ENCODE measurements at places on chromosomes 7 and 10.

- no peak for DNase-seq
- H3K4me3 ChIP-seq = no peak overlapping the region
- peaks cover 7% of the 10 kb centered on the region for H3K4me1 ChIP-seq
- no peaks in the 10 kb centered on the region for H3K27me3 ChIP-seq
These were observed 9.3 kb upstream of the UNCX start for GRCh38 chr7:1223196-1223981.

DNA sequence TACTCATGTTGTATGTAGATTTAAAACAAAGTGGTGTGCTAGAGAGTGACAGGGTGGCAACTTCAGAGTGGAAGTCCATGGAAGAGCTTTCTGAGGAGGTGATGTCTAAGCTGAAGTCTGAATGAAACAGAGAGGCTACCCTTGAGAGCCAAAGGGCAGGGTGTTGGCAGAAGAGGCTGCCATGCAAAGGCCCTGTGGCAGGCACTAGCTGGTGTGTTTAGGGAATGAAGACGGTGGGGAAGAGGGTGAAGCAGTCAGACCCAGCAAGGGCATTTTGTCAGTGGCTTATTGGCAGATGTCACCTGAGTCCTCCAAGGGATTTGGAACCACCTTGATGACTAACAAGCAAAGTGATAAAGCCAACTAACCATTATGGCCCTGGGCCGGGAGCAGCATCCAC, 3.7 kb upstream of the CAMK2B start:
- DNase-seq = no peak
- no peaks in the 10 kb centered on the region for H3K27me3 ChIP-seq
- peaks cover 25% of the 10 kb centered on the region for H3K4me1 ChIP-seq
- no peak overlapping the region for H3K4me3 ChIP-seq
- no peak overlapping the region for H3K27ac ChIP-seq
- no peaks in the 10 kb centered on the region for H3K36me3 ChIP-seq

DNA sequence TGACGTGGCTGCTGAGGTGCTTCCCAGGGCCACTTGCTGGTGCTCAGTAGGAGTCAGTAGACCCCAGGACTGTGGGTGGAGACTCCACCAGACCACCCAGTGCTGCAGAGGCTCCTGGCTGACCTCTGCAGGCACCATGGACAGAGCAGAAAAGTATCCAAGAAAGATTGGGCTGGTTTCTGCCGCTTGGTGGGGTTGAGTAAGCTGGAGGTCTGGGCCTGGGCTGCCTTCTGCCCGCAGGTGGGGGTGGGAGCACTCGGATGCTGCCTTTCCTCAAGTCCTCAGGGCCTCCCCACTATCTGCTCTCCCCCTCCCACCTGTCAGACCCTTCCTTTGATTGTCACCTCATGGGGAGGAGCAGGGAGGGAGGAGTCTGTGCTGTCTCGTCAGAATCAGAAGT, 91.6 kb downstream of the WDR37 start:
- H3K4me3 ChIP-seq = no peak overlapping the region
- DNase-seq = no peak
- no peaks in the 10 kb centered on the region for H3K27me3 ChIP-seq
- no peak overlapping the region for H3K27ac ChIP-seq

DNA sequence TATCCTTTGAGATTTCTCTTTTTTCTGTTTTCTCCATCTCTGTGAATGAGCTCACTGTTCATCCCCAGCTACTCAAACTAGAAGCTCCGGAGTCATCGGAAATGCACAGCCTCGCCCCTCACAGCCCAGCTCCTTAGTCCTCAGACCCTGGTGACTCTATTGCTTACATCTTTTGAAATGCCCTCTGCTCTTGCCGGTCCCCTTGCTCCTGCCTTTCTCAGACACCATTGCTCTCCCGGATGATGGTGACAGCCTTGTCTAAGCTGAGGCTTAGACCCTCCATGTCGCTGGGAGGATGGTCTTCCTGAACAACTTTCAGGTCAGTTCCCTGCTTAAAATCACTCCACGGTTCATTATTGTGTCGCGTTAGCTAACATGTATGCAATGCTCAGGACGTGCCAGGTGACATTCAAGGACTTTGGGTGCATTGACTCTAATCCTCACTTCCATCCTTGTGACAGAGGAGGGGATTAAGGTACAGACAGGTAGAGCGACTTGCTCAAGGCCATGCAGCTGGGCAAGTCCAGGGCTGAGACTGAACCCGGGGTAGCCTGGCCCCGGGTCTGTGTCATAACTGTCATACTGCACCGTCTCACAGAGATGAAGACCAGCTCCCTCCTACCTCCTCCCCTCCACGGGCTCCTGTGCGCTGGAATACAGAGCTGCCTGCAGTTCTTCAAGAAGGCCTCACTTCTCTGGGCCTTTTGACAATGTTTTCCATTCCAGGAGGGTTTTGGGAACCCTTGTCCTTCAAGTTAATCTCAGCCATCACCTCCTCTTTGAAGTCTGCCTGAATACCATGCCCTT, 4.3 kb upstream of the UCMA start:
- no peak overlapping the region for H3K4me3 ChIP-seq
- H3K27ac ChIP-seq = no peak overlapping the region
- DNase-seq = no peak
- H3K27me3 ChIP-seq = no peaks in the 10 kb centered on the region

- H3K27me3 ChIP-seq = no peaks in the 10 kb centered on the region
- no peak for DNase-seq
- no peak overlapping the region for H3K27ac ChIP-seq
- H3K36me3 ChIP-seq = no peaks in the 10 kb centered on the region
These were observed 484.6 kb downstream of the RPS24 start for GRCh38 chr10:78518224-78518623.

DNA sequence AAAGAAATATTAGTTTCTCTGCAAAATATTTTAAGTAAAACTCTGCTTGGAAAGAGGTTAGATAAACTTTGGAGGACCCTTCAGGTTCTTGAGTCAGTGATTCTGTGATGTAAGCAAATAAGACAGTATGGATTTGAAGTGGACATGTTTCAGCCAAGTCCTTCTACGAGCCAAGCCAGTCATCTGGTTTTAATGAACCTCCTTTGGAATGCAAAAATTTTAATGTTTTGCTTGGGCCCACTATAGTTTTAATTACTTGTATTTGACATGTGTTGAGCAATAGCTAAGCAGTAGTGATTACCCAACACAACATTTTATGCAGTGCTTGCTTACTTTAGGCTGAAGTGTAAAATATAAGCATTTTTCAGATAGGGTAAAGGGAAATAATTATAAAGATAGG, 296.3 kb upstream of the SEMA3D start:
- no peak overlapping the region for H3K4me3 ChIP-seq
- no peaks in the 10 kb centered on the region for H3K4me1 ChIP-seq
- no peak for DNase-seq
- no peaks in the 10 kb centered on the region for H3K27me3 ChIP-seq
- H3K27ac ChIP-seq = no peak overlapping the region

- no peak overlapping the region for H3K27ac ChIP-seq
- H3K27me3 ChIP-seq = no peaks in the 10 kb centered on the region
- no peaks in the 10 kb centered on the region for H3K4me1 ChIP-seq
- DNase-seq = no peak
- no peak overlapping the region for H3K4me3 ChIP-seq
These were observed 25.1 kb upstream of the DNAJB12 start for GRCh38 chr10:72379776-72380175.

GRCh38 chr7:150514748-150515222, at the start of gene GIMAP7:
GIMAP7 (plus strand) TSS chr7:150514872; CDS start chr7:150519975, 5,103 bp downstream.
- H3K27me3 ChIP-seq = no peaks in the 10 kb centered on the region
- H3K27ac ChIP-seq = peak within 1 kb of the TSS; percentile 61
- DNase-seq = no peak

DNA sequence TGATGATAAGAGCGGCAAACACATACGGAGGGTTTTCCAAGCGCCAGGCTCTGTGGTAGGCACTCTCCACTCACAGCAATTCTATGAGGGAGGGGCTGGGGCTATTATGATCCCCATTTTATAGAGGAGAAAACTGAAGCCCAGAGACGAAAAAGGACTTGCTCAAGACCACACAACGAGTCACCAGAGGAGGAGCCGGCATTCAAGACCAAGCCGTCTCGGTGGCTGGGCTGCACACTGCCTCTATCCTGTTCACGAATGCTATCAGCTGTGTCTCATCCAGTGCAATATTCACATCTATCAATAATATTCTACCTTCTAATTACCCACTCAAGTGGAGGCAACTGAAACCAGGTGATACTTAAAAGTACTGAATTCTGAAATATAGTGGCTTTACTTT, 67.8 kb upstream of the NMT2 start:
- DNase-seq = no peak
- no peaks in the 10 kb centered on the region for H3K27me3 ChIP-seq
- no peak overlapping the region for H3K4me3 ChIP-seq
- no peaks in the 10 kb centered on the region for H3K36me3 ChIP-seq
- no peaks in the 10 kb centered on the region for H3K4me1 ChIP-seq

DNA sequence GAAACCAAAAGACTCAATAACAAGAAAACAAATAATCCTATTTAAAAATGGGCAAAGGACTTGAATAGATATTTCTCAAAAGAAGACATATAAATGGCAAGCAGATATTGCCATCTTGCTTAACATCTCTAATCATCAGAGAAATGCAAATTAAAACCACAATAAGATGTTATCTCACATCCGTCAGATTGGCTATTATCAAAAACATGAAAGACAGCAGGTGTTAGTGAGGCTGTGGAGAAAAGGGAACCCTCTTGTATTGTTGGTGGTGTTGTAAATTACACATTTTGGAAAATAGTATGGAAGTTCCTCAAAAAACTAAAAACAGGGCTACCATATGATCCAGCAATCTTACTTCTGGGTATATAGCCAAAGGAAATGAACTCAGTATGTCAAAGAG, 25.7 kb downstream of the OPALIN start:
- H3K4me3 ChIP-seq = no peak overlapping the region
- H3K36me3 ChIP-seq = no peaks in the 10 kb centered on the region
- H3K27ac ChIP-seq = no peak overlapping the region

DNA sequence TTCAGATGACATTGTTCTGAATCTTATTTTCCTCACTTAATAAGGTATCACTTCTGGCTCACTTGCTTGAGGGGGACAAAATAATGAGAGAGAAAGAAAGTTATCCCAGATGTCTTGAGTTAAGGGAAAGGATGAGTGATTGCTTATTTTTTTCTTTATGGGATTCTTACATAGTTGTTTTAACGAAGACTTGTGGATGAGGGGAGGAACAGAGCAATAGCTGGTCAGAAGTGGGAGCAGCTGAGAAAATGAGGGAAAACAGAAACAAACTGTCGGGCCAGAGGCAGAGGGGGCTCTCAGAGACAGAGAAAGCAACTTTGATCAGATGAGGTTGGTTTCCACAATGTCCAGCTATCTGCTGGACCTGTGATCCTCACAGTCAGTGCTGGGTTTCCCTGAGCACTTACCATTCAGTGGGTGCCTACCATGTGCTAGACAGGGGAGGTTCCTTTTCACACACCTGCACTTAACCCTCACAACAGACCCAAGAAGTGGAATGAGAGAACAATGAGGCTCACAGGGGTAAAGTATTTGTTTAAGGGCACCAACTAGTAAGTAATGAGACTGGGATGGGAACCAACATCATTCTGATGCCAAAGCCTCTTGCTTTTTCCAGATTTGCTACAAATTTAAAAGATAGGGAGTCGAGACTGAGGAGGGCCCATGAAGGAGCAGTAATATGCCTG, 64.2 kb downstream of the BICC1 start:
- H3K4me1 ChIP-seq = peaks cover 64% of the 10 kb centered on the region
- DNase-seq = no peak
- H3K27me3 ChIP-seq = no peaks in the 10 kb centered on the region
- no peak overlapping the region for H3K27ac ChIP-seq
- no peak overlapping the region for H3K4me3 ChIP-seq

DNA sequence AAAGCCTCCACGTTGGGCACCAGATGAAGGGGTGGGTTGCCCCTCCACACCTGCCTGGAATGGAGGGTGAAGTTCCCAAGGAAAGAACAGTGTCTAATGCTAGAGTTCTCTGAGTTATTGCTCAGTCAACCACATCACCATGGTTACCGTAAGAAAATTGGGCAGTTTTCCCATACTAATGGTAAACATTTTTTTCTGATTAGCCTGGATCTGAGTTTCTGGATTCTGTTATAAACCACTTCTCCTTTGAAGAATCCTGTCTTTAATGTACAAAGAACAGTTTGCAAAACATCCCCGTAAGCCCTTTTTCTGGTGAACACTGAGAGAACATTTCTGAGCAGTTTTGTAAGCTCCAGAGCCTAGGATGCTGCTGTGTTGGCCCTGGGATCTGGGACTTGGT, 45.5 kb downstream of the ABCC2 start:
- DNase-seq = no peak
- H3K4me1 ChIP-seq = no peaks in the 10 kb centered on the region
- H3K4me3 ChIP-seq = no peak overlapping the region

DNA sequence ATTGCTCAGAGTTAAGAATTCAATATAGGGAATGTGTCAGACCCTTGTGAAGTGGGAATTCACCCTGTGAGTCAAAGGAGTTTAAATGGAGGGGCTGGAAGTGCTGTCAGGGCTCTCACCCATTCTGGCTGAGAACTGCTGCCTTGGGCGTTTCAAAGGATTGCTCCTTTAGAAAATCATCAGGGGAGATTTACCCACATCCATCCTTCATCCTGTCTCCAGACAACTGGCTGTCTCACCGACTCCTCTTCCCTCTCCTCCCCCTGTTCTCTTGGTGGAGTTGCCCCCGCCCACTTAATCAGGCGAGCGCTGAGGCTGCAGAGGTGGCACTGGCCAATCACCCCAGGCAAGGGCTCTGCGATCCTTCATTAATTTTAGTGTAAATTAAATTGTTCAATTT, 554.8 kb downstream of the CALN1 start:
- no peaks in the 10 kb centered on the region for H3K4me1 ChIP-seq
- no peaks in the 10 kb centered on the region for H3K27me3 ChIP-seq
- no peaks in the 10 kb centered on the region for H3K36me3 ChIP-seq
- no peak overlapping the region for H3K4me3 ChIP-seq
- no peak for DNase-seq

DNA sequence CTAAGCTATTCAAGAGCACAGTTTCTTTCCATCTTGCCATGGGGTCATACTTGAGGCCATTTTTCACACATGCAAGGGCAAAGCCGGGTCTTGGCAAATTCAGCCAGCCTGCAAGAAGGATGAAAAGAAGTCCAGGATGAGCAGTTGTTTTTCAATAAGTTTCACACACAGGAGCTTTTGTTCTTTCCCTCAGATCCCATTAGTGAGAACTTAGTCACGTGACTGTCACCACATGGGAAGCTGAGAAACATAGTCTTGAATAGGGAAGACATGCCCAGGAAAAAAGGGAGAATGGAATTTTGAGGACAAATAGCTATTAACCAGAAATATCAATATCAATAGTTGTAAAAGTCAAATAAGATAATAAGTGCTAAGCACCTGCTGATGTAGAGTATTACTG, 137.7 kb downstream of the AHR start:
- no peaks in the 10 kb centered on the region for H3K4me1 ChIP-seq
- H3K4me3 ChIP-seq = no peak overlapping the region
- no peaks in the 10 kb centered on the region for H3K36me3 ChIP-seq
- H3K27ac ChIP-seq = no peak overlapping the region

DNA sequence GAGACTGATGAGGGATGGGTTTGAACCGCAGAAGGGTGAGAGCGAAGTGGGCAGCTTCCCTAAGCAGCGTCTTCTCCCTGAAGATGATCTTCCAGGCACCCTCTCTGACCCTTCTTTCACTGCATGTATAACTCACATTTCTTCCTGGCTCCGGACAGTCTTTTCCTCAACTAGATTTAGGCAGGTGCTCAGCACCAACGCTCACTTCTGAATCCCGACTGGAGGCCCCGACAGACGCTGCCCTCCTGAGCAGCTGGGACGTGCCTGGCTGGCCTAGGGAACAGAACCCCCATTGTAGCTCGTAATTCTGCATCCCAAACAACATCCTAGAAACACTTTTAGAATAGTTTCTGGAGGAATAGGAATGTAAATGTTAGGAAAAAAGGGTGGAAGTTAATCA, 206.6 kb downstream of the DIP2C start:
- no peaks in the 10 kb centered on the region for H3K36me3 ChIP-seq
- peaks cover 5% of the 10 kb centered on the region for H3K4me1 ChIP-seq
- no peak for DNase-seq
- peak overlapping the region; percentile 25 for H3K27ac ChIP-seq
